Activated T-cell treated with anti-CD3 and anti-CD28 coated beads for 4 hours (primary cell): ENCODE measurements at places on chromosomes 2 and 18.

GRCh38 chr2:227906991-227907390 lies 35.6 kb downstream of the DAW1 start:
- DNase-seq, result no peak

DNA sequence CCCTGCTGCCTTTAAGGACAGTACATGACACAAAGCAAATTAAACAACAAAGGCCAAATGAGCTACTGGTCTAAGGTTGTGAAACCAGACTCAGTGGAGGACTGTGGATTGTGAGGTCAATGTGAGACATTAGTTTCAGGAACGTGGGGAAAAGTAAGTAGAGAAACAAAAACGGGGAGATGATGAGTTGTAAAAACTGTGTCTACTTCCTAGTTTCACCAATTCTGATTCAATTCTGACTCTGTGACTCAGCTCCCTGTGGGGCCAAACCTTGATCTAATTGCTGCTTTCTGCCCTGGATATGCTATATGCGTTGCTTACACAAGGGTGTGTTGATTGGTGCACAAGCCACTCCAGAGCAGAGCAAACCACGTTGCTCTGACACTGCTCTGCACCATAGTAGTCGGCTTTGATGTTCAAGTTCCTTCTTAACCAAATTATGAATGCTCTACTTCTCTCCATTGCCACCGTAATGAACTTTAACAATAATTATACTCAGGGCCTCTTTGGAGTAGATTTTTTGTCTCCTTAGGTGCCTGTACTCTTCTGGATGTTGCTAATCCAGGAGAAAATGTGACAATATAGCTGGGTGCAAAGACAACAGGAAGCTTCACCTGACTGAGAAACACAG lies 1640.1 kb upstream of the CELF4 start:
- DNase-seq, result no peak

GRCh38 chr2:96103761-96104486 lies 12.4 kb downstream of the ADRA2B start:
- no peak for DNase-seq

- DNase-seq, result no peak
Measured at GRCh38 chr2:74548285-74548899, 5.3 kb downstream of the LOXL3 start.

DNA sequence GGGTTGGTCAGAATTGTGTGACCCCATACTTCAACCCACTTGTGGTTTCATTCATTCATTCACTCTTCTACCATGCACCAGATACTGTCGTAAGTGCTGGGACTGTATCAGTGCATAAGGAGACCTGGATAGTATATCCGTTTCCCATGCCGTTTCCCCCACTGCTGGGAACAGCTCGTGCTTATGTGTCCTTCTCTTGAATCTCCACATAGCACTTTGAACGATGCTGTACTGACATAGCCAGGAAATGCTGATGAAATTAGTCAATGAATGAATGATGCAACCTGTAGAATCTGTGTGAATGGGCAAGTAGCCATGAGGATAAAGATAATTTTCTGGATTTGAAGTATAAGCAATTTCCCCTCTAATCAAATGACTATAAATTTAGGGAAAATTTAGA lies 276.1 kb downstream of the BCL2 start:
- DNase-seq, result no peak

GRCh38 chr18:58632552-58632951 lies 3.7 kb upstream of the ALPK2 start:
- no peak for DNase-seq
